ENCODE measurements at places on chromosomes 5 and 9.
A peak's percentile ranks its signal among the peaks of the same experiment; 100 is the strongest.

GRCh38 chr9:79371948-79372555 is 199.7 kb upstream of the TLE4 start:
- DNase-seq, result no peak

GRCh38 chr5:116248432-116248831 is 163.6 kb downstream of the COMMD10 start:
- DNase-seq, result no peak

GRCh38 chr5:111551569-111552275 is 39.4 kb upstream of the STARD4 start:
- DNase-seq, result no peak

DNA sequence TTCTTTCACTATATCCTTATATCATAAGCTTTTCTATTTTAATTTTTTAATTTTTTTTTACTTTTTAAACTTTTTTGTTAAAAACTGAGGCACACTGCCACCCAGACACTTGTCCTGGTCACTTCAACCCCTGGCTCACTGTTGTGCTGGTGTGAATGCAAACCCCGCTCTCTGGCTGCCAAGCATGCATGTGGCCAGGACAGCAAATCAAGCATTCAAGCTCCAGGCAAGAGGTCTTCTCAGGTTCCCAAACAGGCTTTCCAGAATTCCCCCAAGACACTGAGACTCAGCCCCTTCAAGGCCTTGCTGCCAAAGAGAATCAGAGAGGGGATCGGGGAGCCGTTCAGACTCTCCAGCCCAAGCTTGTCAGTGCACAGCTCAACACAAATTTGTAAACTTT is 139.9 kb downstream of the FANCC start:
- DNase-seq, result no peak

GRCh38 chr5:63233911-63234310 is 655.3 kb downstream of the LRRC70 start:
- peak; percentile 12 for DNase-seq

GRCh38 chr5:172691886-172692285 is 50.8 kb downstream of the NEURL1B start:
- no peak for DNase-seq

- no peak for DNase-seq
Measured at GRCh38 chr5:91182763-91183162, 200.4 kb downstream of the ARRDC3 start.

DNA sequence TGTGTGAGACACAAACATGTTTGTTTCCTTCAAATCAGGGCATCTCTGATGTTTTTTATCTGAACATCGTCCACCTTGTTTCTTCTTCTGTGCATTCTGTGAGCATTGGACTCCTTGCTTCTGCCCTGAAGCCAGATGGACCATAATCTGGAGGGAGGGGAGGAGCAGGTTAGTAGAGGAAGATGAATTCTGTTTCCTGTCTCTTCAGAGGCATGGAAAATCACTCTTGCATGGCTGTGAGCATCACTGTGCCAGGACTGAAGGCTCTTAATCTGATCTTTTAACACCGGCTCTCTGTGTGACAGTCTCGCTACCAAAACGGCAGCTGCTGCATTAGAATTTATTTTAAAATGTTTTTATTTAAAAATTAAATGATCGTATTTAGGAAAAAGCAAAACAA is 43.3 kb downstream of the TLE4 start:
- DNase-seq, result no peak

- DNase-seq, result no peak
Measured at GRCh38 chr5:112418659-112419163, 366 bp downstream of the EPB41L4A start.

DNA sequence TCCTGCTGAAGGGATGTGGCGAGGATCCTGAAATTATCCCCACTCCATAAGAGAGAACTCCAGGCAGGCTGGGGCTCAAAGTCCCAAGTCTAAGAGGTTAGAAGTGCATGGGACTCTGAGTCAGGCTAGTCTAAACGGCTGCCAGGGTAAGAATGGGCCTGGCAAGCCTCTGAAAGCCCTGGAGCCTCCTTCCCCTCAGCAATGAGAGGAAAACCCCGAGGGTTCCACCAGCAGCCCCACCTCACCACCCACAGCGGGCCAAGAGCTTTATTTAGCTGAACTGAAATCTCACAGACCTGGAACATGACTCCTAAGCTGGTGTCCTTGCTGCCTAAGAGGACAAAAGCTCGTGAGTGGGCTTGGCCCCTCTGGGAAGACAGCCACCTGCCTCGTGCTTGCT is 135.5 kb downstream of the SEC61B start:
- no peak for DNase-seq

DNA sequence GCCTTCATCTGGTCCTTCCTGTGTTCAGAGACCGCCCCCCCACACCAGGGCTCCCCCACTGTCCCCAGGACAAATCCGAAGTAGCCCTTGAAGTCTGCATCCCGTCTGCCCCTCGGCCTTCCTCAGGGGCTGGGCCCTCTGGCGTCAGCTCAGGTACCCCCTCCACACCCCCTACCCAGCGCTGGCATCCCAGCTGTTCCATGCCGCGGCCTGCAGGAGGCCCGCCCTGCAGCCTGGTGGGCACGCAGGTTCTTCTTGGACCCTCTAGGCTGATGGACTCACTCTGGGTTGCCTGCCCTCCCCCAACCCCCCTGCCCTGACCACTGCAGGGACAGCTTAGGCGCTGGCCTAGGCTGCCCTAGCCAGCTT is 6.6 kb downstream of the SLC2A6 start:
- DNase-seq, result no peak

GRCh38 chr5:114544561-114544960 is 182.7 kb downstream of the KCNN2 start:
- DNase-seq, result no peak

DNA sequence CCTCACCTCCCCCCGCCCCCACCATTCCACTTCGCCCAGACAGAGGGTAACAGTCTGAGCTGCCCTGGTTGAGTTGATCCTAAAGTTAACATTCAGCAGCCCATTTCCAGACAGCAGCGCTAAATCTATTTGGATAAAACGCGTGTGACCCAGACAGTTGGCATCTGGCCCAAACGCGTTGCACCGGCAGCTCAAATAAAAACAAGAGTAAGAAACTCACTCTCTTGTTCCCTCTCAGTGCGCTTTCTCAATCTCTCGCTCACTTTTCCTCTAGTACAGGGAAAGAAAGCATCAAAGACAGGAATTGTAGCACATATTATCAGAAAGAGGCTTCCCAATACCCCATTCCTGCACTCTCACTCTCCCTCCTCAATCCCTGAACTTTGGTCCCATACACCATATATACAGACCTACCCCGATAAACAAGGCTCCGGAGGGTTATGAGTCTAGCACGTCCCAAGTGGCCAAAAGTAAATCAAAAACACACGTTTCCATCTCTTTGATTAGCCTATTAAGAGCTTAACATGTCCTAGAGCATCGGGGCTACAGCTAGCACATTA is 1.3 kb downstream of the ADAMTS6 start:
- peak; percentile 87 for DNase-seq

DNA sequence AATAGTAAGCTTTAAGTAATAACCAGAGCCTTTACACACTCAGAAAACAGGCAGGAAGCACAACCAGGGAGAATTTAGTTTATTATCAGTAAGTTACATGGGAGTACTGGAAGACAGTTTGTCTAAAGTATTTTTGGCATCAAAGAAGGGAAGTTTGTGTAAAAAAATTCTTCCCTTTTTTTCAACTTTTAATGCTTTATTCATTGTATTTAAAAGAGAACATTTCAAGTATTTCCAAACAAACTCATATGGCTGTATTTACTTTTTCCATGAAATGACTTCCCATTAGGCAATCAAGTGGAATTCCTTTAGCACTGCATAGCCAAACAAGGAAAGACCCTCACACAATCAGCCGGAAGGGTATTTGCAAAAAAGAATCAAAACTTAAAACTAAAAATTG is 26.7 kb downstream of the RNF145 start:
- peak; percentile 90 for DNase-seq

- DNase-seq, result no peak
Measured at GRCh38 chr5:171475596-171475995, 56.1 kb downstream of the FGF18 start.

DNA sequence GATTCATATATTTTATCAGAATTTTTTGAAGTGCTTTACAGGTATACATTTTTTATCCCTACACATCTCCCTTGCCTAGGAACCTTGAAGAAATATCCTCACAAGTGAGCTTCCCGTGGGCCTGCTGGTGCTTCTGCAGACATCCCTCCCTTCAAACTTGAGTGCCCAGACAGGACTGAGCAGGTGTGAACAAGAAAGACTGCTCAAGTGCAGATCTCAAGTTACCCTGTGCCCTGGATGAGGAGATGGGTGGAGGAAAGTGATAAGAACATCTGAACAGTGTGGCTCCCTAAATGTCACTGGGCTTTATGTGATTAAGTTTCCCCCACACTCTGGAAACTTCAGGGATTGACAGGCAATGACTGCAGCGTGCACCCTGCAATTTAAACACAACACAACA is 209.8 kb downstream of the TLE1 start:
- DNase-seq, result no peak

DNA sequence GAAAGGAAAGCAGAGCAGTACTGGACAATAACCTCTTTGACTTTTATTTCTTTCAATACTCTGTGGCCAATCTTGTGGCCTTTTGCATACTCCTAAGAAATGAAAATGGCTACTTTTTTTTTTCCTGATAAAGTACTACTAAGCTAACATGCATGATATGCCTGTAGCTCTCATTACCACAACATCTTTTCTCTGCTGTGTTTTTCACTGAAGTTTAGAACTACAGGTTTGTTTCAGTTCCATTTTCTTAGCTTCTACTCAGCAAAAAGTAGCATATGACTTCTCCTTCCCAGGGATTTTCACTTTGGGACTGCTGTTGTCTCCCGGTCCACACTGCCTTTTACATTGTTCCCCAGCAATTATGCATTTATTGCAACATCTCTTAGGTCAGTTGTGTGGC is 204.0 kb downstream of the KCTD16 start:
- no peak for DNase-seq

- peak; percentile 71 for DNase-seq
Measured at GRCh38 chr9:91159664-91160121, 202.0 kb downstream of the AUH start.

DNA sequence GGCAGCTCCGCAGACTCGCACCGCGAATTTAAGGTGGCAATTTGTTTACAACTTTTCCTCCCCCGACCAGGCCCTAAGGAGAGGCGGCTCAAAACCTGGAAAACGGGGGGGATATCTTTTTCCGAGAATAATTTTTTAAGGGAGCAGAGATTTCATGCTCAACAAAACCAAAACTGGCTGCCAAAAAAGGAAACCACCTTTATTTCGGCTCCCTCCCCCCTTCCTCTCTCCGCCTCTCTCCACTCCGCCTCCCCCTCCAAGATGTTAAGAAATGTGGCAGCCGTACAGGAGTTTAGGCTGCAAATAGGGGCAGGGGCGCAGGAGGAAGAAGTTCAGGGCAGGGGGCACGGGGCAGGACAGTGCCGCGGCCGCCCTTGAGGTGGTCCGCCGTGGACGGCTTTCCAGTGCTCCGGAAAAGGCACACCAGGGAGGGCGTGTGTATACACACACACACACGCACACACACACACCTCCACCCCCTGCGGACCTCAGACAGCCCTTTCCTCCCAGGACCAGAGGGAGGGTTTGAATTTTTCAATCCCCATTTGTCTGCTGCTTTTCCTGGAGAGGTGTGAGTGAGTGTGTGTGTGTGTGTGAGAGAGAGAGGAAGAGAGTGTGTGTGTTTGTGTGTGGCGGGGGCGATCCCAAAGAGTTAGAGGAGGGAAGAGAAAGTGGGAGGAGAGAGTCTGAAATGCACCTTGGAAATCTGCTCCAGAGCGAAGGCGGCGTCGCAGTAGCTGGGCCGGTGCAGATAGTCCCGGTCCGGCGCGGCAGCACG is 9.1 kb downstream of the PTCH1 start:
- DNase-seq, result peak; percentile 68

- DNase-seq, result no peak
Measured at GRCh38 chr5:95508550-95508949, 46.2 kb downstream of the SKIC3 start.

- DNase-seq, result no peak
Measured at GRCh38 chr9:91208837-91209236, 152.9 kb downstream of the AUH start.

GRCh38 chr9:75601280-75601679 is 289.2 kb upstream of the PCSK5 start:
- no peak for DNase-seq

GRCh38 chr5:14615365-14615764 is 33.8 kb downstream of the OTULINL start:
- DNase-seq, result no peak

DNA sequence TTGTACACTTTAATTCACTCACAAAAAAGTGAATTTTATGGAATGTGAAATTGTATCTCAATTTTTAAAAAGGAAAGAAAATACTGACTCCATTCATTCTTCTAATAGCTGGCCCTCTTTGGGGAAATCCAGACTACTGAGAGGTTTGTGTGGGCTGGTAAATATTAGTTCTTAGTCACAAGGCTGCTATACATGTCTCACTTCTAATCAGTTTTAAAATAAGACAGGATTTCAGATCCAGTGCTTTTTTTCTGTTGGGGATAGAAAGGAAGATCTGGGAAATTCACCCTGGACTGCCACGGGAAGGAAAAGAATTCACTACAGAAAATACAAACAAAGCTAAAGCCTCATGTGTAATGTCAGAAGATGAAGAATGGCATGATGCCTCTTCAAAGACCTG is 32.7 kb upstream of the ADAMTSL1 start:
- no peak for DNase-seq

- DNase-seq, result peak; percentile 41
Measured at GRCh38 chr9:134681061-134681661, 39.6 kb downstream of the COL5A1 start.

DNA sequence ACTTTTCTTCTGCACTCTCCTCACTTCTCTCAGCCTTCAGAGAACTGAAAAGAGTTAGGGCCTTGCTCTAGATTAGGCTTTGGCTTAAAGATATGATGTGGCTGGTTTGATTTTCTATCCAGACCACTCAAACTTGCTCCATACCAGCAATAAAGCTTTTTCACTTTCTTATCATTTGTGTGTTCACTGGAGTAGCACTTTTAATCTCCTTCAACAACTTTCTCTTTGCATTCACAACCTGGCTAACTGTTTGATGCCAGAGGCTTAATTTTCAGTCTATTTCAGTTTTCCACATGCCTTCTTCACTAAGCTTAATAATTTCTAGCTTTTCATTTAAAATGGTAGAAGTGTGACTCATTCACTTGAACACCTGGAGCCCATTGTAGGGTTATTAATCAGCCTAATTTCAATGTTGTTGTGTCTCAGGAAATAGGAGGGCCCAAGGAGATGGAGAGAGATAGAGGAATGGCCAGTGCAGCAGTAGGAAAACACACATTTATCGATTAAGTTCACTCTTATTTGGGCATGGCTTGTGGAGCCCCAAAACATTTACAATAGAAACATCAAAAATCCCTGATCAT is 5.9 kb downstream of the ATPSCKMT start:
- no peak for DNase-seq

- peak; percentile 67 for DNase-seq
Measured at GRCh38 chr9:126885131-126885641, 24.7 kb downstream of the ZBTB34 start.

GRCh38 chr9:27154908-27155307 is 45.9 kb downstream of the TEK start:
- peak; percentile 75 for DNase-seq

GRCh38 chr9:97327562-97327961 is 20.1 kb downstream of the CCDC180 start:
- DNase-seq, result no peak

GRCh38 chr9:134051319-134051718 is 16.5 kb downstream of the BRD3 start:
- no peak for DNase-seq

GRCh38 chr9:12702160-12702758 is 9.1 kb downstream of the TYRP1 start:
- DNase-seq, result peak; percentile 78

Measured in lung (tissue), 17 donors.